ENCODE measurements at places on chromosomes 16 and 17. TPM values are rescaled to one million over a fixed set of nuclear protein-coding genes. Genes with fewer than 3 reads are reported as not detected.

DNA sequence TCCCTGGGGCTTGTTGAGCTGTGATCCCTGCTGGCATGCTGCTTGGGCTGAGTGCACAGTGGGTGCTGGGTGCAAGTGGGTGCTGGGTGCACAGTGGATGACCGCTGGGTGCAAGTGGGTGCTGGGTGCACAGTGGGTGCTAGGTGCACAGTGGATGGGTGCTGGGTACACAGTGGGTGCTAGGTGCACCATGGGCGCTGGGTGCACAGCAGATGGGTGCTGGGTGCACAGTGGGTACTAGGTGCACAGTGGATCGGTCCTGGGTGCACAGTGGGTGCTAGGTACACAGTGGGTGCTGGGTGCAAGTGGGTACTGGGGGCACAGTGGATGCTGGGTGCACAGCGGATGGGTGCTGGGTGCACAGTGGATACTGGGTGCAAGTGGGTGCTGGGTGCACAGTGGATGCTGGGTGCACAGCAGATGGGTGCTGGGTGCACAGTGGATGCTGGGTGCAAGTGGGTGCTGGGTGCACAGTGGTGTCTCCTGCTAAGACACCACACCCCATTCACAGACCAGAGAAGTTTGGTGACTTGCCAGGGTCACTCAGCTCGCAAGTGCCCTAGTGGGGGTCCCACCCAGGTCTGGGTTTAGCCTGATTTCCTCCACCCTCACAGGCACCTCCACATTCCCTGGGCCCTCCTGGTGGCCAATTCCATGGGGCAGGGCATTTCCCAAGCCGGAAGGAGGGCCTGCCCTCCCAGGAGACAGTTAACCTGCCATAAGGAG lies 33.5 kb downstream of the ZFPM1 start:
- no peak overlapping the region for H3K27ac ChIP-seq
- H3K36me3 ChIP-seq: no peaks in the 10 kb centered on the region
- H3K4me3 ChIP-seq: no peak overlapping the region
- no peak for DNase-seq

Gene EXOC3L1
- total RNA-seq: not detected

Gene DCXR
- total RNA-seq: 82.3 TPM

DNA sequence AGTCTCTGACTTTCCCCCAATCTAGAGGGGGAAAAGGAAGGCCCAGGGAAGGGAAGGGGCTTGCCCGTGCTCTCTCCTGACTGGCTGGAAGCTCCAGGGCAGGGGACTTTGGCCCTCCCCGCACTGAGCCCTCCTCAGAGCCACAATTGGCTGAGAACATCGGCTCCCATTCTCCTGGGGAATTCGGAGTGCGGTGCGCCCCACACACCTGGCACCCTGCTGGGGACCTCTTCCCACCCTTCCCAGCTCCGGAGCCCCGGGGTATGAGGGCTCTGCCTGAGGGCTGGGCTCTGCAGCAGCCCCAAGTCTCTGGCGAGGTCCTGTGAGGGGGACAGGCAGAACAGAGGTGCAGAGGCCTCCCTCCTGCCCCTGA lies 36.0 kb downstream of the PIMREG start:
- no peak for DNase-seq
- H3K36me3 ChIP-seq: no peaks in the 10 kb centered on the region
- no peak overlapping the region for H3K4me3 ChIP-seq
- H3K27ac ChIP-seq: no peak overlapping the region

Gene HSPB9
- total RNA-seq: not detected

DNA sequence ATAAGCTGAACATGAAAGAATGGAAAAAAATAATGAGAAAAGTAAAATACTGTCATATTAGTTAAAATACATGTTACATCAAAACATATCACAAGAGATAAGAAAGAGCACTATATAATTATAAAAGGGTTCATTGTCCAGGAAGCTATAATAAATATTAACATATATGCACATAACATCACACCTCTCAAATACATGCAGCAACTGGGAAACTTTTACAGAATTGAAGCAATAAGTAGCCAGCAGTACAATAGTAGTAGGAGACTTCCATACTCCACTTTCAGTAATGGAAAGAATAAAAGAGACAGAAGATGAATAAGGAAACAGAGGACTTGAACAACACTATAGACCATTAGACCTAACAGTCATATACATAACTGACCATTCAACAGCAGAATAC lies 90.4 kb downstream of the AHSP start:
- no peak for DNase-seq
- H3K4me1 ChIP-seq: no peaks in the 10 kb centered on the region
- no peak overlapping the region for H3K4me3 ChIP-seq
- no peaks in the 10 kb centered on the region for H3K27me3 ChIP-seq

DNA sequence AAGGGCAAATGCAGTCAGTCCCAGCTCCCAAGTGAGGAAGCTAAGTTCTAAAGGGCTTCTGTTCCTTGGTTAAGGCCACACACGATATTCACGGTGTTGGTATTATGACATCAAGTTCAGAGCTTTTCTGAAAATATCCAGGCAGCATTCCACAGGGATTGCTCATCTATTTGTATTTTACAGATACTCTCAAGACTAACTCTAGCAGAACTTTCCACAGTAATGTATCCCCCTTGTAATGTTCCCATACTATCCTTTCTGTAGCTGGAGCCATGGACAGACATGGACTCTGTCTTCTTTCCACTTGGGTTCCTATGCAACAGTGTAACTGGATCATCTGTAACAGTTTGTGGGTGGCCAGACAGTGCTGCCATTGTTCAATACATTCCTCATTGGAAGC lies 13.5 kb downstream of the SDR42E1 start:
- H3K36me3 ChIP-seq: no peaks in the 10 kb centered on the region
- H3K4me1 ChIP-seq: peaks cover 30% of the 10 kb centered on the region
- H3K4me3 ChIP-seq: peak overlapping the region; percentile 17

GRCh38 chr16:49531931-49532840 lies 158.6 kb downstream of the C16orf78 start:
- H3K27ac ChIP-seq: no peak overlapping the region
- H3K4me3 ChIP-seq: no peak overlapping the region
- peaks cover 2% of the 10 kb centered on the region for H3K27me3 ChIP-seq
- no peak for DNase-seq
- H3K36me3 ChIP-seq: no peaks in the 10 kb centered on the region

DNA sequence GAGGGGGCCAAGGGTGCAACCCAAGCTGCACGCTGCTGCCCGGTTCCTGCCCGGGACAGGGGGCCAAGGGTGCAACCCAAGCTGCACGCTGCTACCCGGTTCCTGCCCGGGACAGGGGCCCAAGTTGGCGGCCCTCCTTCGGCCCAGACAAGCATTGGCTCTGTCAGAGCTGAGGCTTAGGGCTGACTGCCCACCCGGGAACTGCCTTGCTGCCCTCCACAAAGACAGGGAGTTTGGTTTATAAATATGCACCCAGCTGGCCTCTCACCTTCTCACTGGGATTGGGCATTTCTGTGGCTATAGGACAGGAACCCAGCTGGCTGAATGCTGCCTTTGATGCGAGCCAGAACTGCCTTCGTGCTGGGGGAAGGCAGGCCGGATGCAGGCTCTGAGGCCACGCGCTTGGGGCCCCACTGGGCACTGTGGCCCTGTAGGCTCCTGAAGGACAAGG lies 105.7 kb downstream of the IRX5 start:
- no peak overlapping the region for H3K27ac ChIP-seq
- no peak for DNase-seq
- H3K27me3 ChIP-seq: peaks cover 4% of the 10 kb centered on the region

- H3K4me1 ChIP-seq: peaks cover 37% of the 10 kb centered on the region
- DNase-seq: no peak
- H3K27me3 ChIP-seq: peaks cover 1% of the 10 kb centered on the region
- H3K27ac ChIP-seq: peak overlapping the region; percentile 61
Measured at GRCh38 chr17:78818932-78819331, 21.7 kb downstream of the USP36 start.

Measured in HFFc6 (cell line).